CD4-positive, alpha-beta T cell treated with Interleukin-4 for 4 hours (primary cell): ENCODE measurements at places on chromosomes 5 and 9.

DNA sequence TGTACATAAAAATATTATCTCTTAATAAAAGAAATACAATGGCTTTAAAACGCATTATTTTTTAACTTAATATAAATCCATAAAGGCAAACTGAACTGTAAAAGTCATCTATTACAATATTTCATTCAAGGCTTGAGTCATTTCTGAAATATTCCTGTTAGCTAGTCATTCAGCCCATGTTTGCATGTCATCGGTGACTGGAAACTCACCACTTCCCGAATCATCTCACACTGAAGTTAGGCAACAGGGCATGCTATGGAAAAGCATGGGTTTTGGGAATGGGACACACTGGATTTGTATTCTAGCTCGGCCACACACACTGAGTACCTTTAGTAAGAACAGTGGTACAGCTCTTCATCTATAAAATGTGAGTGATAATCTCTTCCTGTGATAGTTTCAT, 691.1 kb upstream of the C9orf72 start:
- DNase-seq: no peak

DNA sequence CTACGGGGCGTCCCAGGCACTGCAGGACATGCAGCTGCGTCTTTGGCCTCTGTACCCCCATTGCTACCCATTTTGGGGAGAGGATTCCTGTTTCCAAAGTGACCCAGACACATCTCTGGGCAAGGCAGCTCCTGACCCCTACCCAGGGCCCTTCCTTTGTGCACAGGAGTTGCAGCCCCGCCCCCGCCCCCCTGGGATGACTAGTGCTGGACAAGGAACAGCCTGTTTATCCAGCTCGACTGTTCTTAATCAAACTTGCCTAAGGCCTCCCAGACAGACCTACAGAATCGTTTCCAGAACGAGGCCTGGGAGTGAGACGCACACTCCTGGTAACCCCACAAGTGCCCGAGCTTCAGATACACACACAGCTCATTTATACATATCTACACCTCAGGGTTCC, 13.2 kb downstream of the DIPK1B start:
- DNase-seq: no peak

GRCh38 chr9:116160676-116161571, 7.3 kb downstream of the PAPPA start:
- no peak for DNase-seq

DNA sequence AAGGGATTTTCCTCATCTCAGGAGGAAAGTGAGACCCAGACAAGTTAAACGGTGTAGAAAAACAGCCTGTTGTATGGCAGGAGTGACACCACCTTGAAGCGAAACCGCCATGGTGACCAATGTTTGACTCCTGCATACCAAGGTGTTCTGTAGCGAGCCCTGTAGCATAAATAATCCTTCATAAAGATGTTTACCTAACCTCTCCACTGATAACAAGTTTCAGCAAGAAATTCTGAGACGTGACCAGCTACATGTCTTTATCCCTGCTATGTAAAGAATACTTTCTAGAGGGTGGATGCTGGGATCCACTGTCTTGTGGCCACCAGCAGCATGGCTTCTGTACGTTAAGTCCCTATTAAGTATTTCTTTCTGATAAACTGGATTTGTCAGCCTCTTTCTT, 148.1 kb downstream of the MPDZ start:
- DNase-seq: no peak
